ENCODE measurements at places on chromosomes 4 and X.

GRCh38 chr4:67744561-67745283 lies 9.5 kb downstream of the GNRHR start:
- no peak overlapping the region for H3K27ac ChIP-seq
- DNase-seq: no peak
- H3K4me1 ChIP-seq: no peaks in the 10 kb centered on the region
- no peaks in the 10 kb centered on the region for H3K36me3 ChIP-seq
- peak overlapping the region; percentile 14 for H3K4me3 ChIP-seq

GRCh38 chrX:123835661-123836371 lies 24.0 kb upstream of the XIAP start:
- no peak overlapping the region for H3K27ac ChIP-seq
- no peaks in the 10 kb centered on the region for H3K36me3 ChIP-seq
- no peak overlapping the region for H3K4me3 ChIP-seq
- H3K27me3 ChIP-seq: no peaks in the 10 kb centered on the region

DNA sequence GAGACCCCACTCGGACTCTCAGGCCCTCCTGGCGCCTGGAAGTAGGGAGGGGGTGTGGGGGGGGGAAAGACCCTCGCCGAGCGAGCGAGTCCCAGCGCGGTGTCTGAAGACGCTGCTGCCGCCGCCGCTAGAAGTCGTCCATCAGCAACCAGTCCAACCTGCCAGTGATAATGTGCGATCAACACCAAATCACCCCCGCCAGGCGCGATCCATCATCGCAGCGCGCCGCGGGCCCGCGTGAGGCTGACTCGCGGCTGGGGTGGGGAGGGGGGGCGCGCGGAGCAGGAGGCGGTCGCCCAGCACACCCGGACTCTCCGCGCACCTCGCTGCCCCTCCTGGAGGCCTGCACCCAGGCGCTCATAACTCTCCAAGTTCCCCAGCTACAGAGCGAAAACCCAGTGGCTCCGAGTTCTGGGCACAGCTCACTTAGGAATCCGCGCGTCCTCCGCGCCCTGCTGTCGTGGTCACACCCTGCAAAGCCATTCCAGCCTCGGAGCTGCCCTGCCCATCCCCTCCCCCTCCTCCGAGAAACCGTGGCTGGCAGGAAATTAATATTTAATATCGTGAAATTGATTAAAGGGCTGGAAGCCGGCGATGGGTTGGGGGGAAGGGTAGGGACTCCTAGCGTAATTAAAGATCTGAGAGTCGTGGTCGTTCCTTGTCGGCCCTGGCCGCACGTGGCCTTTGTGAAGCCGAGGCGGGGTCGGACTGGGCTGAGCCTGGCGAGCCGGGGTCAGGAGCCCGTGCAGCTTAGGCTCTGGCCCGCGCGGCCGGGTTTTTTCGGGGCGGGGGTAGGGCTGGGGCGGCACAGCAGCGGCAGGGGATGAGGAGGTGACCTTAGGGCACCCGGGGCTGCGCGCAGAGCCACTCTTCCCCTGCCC lies 58.1 kb upstream of the BCOR start:
- no peaks in the 10 kb centered on the region for H3K36me3 ChIP-seq
- H3K4me3 ChIP-seq: no peak overlapping the region
- peaks cover 30% of the 10 kb centered on the region for H3K4me1 ChIP-seq
- peak; percentile 64 for DNase-seq
- H3K27ac ChIP-seq: peak overlapping the region; percentile 98
- H3K27me3 ChIP-seq: peaks cover 44% of the 10 kb centered on the region

DNA sequence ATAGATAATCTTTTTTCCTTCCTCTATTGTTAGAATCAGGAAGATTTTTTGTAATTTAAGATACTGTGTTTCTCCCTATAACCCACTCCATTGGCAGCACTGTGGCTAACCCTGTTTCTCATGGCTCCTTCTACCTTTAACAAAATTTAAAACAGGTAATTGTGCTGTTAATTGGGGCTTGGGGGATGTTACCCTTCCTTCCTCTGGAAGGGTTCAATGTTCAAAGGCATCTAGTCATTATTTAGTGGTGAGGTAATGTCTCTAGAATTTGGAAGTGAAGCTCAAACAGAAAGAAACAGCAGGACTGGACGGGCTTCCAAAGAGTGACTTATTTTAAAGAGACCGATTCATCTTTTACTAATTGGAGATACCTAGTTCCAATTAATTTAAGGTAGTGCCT lies 166.4 kb downstream of the TRIML1 start:
- no peak overlapping the region for H3K4me3 ChIP-seq
- no peak overlapping the region for H3K27ac ChIP-seq
- H3K27me3 ChIP-seq: no peaks in the 10 kb centered on the region

DNA sequence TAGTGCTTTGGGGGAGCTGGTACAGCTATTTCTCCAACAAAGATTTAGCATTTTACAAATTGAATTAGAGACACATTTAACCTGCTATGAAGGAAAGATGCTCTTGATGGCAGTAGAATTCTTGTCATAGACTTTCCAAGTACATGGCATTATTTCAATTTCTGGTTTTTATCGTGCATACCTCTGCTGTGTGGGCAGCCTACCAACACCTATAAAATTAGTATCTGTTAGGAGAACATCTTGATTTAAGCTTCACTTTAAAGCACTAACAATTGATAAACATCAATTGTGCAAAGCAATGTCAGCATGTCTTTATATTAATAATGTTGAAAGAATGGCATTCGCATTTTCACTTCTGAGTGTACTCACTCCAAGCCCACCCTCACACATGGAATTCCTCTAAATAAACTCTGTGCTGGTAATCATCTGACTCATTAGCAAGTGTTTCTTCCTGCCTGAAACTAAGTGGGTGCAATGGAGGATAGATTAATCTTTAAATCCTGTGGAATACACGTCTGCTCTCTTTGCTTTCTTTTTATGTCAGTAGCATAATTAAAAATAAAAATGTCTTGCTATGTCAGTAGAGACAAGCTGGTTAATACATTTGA lies 279.8 kb upstream of the MAGEB18 start:
- H3K27ac ChIP-seq: no peak overlapping the region
- no peaks in the 10 kb centered on the region for H3K27me3 ChIP-seq
- H3K36me3 ChIP-seq: no peaks in the 10 kb centered on the region
- no peak for DNase-seq

DNA sequence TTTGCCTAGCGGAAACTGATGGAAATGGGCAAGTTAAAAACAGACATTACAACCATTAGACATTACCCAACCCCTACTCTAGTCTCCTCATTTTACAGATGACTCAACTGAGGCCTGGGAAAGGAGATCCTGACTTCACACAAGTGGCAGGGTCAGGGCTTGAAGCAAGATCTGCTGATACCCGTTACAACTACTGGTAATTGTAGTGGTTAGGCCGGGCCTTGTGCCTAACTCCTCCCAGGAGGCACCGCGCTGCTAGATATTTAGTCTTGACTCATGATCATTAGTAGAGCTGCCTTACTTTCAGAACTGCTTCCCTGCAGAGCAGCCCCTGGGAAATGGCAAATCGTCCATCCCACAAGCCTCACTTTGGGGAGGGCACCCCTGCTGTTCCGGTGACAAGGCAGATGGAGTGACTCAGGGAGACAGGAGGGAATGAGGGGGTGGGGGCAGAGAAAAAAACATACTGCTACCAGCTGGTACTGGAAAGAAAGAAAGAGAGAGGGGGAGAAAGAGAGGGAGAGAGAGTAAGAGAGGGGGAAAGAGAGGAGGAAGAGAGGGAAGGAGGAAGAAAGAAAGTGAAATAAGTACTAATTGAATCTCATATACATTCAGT lies 12.2 kb downstream of the ARHGEF6 start:
- H3K4me1 ChIP-seq: 0 out of 2 replicates have a peak, but pooled peaks cover 7% of the 10 kb centered on the region
- H3K27ac ChIP-seq: peak overlapping the region; percentile 67
- H3K27me3 ChIP-seq: no peaks in the 10 kb centered on the region
- no peak overlapping the region for H3K4me3 ChIP-seq
- no peaks in the 10 kb centered on the region for H3K36me3 ChIP-seq

GRCh38 chrX:79366556-79366872 lies 620 bp downstream of the ITM2A start:
- peak; percentile 7 for DNase-seq
- no peak overlapping the region for H3K4me3 ChIP-seq
- H3K27ac ChIP-seq: no peak overlapping the region
- no peaks in the 10 kb centered on the region for H3K36me3 ChIP-seq
- no peaks in the 10 kb centered on the region for H3K4me1 ChIP-seq
- H3K27me3 ChIP-seq: no peaks in the 10 kb centered on the region

DNA sequence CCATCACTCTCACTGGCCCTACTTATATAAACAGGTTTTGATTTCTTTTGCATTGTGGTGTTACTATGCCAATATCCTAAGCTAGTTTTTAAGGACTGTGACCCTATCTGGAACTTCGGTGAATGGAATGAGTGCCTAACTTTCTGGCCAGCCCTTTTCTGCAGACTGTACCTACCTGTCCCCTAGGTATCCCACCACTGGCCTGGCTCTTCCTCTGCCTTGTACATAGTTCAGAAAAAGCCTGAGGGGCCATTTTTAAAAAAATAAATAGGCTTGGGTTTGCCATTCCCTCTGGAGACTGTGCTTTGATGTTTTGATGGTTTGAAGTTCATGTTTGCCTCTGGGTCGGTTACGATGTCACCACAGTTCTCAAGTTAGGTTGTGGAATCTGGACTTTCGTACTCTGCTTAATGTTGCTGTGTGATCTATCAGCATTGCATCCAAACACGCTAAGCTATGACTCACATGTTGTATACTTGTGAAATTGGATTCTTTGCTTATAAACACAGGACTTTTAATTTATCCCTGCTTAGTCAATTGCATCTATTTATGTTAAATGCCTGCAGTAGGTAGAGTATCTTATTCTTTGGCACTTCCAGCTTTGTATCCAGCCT lies 182.0 kb downstream of the ANKRD50 start:
- no peaks in the 10 kb centered on the region for H3K4me1 ChIP-seq
- H3K27me3 ChIP-seq: no peaks in the 10 kb centered on the region
- no peak for DNase-seq
- no peak overlapping the region for H3K4me3 ChIP-seq

- no peaks in the 10 kb centered on the region for H3K36me3 ChIP-seq
- H3K27me3 ChIP-seq: no peaks in the 10 kb centered on the region
- no peak overlapping the region for H3K4me3 ChIP-seq
- H3K4me1 ChIP-seq: no peaks in the 10 kb centered on the region
These were observed 58.6 kb downstream of the ELOVL6 start for GRCh38 chr4:110139815-110140214.

- no peak overlapping the region for H3K4me3 ChIP-seq
- no peaks in the 10 kb centered on the region for H3K4me1 ChIP-seq
These were observed 37.0 kb upstream of the UGT8 start for GRCh38 chr4:114561590-114561989.

DNA sequence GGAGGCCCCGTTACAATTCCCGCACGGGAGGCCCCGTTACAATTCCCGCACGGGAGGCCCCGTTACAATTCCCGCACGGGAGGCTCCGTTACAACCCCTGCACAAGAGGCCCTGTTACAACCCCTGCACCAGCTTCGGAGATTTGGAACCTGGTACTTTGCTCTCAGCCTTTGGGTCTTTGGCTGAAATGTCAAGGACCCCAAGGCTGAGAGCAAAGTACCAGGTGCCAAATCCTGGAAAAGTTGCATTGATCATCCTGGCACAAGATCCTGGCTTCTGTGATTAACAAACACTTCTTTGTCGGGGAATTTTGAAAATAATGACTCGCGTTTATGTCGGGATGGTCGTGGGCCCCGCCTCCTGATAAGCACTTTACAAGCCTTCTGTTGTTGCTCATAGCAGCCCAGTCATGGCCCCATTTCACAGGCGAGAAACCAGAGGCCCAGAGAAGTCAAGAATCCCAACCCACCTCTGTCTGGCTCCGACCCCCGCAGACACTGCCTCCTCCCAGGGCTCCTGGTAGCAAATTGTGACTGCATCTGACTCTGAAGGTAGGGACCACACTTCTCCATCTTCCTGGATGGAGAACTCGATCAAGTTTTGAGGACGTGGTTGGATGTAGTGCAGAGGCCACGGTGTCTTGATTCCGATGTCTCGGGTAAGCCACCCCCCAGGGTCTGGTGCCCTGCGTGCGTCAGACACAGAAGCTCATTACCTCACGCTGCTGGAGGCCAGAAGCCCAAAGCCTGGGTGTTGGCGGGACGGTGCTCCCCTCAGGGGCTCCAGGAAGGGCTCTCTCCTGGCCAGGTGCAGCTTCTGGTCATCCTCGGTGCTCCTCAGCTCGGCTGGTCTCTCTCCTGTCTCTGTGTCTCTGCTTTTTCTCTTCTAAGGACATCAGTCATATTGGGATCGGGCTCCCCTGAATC lies 60.3 kb downstream of the ADRA2C start:
- peaks cover 42% of the 10 kb centered on the region for H3K4me1 ChIP-seq
- H3K27me3 ChIP-seq: no peaks in the 10 kb centered on the region

DNA sequence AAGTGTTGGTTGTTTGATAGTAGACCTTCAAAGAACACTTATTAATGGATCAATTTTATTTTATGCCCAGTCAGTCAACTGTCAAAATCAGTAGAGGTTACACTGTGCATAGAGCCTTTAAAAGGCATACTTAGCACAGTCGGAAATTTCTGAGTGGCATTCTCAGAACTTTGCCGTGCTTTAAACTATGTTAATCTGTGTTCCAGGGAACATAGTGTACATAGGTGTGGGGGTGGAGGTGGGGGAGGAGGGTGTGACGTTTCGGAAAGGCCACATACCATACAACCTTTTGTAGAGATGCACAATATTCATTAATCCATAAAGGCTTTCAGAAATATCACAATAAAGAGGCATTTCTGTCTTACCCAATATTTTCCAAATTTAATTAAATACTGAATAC lies 75.8 kb downstream of the RS1 start:
- no peak overlapping the region for H3K4me3 ChIP-seq
- no peak for DNase-seq
- H3K27ac ChIP-seq: no peak overlapping the region
- H3K36me3 ChIP-seq: no peaks in the 10 kb centered on the region
- no peaks in the 10 kb centered on the region for H3K4me1 ChIP-seq

GRCh38 chr4:41358647-41359421 lies 102.1 kb downstream of the UCHL1 start:
- no peak overlapping the region for H3K4me3 ChIP-seq
- peaks cover 22% of the 10 kb centered on the region for H3K27me3 ChIP-seq
- no peaks in the 10 kb centered on the region for H3K36me3 ChIP-seq
- peak overlapping the region; percentile 42 for H3K27ac ChIP-seq

GRCh38 chrX:49710744-49711319 lies 15.0 kb upstream of the PAGE1 start:
- DNase-seq: no peak
- H3K27ac ChIP-seq: no peak overlapping the region
- H3K27me3 ChIP-seq: no peaks in the 10 kb centered on the region
- H3K4me1 ChIP-seq: no peaks in the 10 kb centered on the region

DNA sequence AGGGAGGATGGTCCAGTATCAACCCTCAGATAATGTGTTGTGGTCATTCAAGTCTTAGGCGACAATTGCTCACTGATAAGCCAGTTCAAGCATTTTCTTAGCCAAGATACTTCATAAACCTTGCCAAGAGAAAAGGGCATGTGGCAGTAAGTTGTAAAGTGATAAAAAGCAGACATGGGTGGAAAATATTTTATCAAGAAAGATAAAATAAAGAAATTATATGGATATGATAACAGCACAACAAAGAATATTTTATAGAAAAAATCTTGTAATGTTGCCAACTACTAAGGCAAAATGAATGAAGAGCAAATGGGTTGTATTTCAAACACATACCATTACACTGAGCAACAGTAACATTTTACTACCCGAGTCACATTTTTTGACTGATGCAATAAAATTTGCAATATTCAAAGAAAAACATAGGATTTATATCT lies 217.4 kb upstream of the PITX2 start:
- H3K4me3 ChIP-seq: no peak overlapping the region
- no peak for DNase-seq
- H3K27me3 ChIP-seq: peaks cover 6% of the 10 kb centered on the region

GRCh38 chr4:124869961-124870495 lies 157.5 kb upstream of the ANKRD50 start:
- no peaks in the 10 kb centered on the region for H3K36me3 ChIP-seq
- H3K4me1 ChIP-seq: peaks cover 5% of the 10 kb centered on the region
- no peak for DNase-seq
